ENCODE measurements at places on chromosomes 7 and 10. TPM values are rescaled to one million over a fixed set of nuclear protein-coding genes. Genes with fewer than 3 reads are reported as not detected.

The JAZF1 gene
- 4.2 TPM for total RNA-seq

The ZNF138 gene
- 8.6 TPM for total RNA-seq

The NPFFR1 gene
- not detected for total RNA-seq

The HTRA1 gene
- not detected for total RNA-seq

The ZNF33A gene
- 17.8 TPM for total RNA-seq

The SH2B2 gene
- 2.9 TPM for total RNA-seq

The IFIT1B gene
- not detected for total RNA-seq

The PRLHR gene
- total RNA-seq = not detected

DNA sequence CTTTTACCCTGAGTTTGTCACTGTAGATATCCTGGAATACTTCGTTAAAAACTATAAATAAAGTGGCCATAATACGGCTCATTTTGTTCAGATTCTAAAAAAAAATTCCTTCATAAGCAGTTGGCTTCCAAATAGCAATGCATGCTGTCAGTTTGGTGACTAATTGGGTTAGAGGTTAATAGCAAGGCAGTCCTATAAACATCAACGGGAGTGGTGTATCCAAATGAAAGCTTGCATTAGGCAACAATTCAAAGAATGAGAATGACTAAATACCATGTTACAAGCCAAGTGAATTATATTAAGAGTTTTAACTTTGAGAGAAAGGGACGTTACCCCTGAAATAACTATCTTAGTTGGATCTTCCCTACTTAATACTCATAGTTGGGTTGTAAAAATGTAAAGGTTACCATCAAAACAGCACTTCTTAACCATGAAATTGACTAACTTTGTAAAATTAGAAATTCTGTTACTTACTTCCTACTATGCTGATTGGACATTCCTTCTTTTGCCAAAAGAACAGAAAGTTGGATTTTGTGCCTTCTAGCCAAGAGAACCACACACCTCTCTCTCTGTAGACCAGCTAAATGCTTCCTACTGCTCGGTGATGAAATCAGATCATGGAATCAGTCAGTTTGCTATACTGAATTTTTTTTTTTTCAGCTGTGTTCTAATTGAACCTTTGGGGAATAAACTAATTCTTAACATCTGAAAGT, 98.0 kb downstream of the KAT6B start:
- peaks cover 15% of the 10 kb centered on the region for H3K4me1 ChIP-seq
- no peak overlapping the region for H3K27ac ChIP-seq
- no peak for DNase-seq
- H3K27me3 ChIP-seq = no peaks in the 10 kb centered on the region

DNA sequence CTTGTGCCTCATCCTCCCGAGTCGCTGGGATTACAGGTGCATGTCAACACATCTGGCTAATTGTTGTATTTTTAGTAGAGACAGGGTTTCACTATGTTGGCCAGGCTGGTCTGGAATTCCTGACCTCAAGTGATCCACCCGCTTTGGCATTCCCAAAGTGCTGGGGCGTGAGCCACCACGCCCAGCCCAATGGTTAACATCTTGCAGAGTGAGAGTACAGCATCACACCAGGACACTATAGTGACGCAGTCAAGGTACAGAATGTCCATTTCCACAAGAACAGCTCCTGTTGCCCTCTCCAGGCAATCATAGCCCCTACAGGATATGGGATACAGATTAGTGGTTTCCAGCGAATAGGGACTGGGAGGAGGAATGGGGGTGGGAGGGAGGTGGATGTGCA, 34.0 kb downstream of the MYO1G start:
- H3K27me3 ChIP-seq = peaks cover 47% of the 10 kb centered on the region
- no peak overlapping the region for H3K27ac ChIP-seq
- DNase-seq = no peak

DNA sequence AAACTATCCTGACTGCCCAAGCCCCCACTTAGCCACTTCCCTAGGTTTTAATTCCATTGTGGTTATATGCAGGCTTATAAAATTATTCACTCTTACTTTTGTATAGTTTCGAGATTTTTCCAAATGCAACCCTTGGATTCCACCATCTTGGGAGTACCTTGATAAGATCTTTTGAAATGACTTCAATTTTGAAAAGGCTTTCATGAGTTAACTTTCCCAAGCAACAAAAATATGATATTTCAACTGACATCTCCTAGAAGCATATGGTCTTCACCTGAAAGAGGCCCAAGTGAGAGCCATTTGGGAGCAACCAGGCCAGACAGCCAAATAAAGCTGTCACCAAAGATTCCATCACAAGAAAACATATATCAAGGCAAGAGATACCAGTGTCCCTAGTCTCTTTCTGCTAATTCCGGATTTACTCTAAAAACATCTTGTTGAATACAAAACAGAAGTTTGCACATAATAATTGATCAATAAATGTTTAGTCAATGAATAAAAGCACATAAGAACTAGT, 1.7 kb upstream of the ST8SIA6 start:
- peaks cover 53% of the 10 kb centered on the region for H3K27me3 ChIP-seq
- H3K27ac ChIP-seq = no peak overlapping the region
- DNase-seq = no peak
- no peak overlapping the region for H3K4me3 ChIP-seq
- peaks cover 19% of the 10 kb centered on the region for H3K4me1 ChIP-seq
- H3K36me3 ChIP-seq = no peaks in the 10 kb centered on the region

GRCh38 chr7:102973096-102973802, 60.4 kb downstream of the LRRC17 start:
- no peak overlapping the region for H3K27ac ChIP-seq
- H3K4me3 ChIP-seq = no peak overlapping the region
- DNase-seq = no peak
- no peaks in the 10 kb centered on the region for H3K4me1 ChIP-seq
- H3K27me3 ChIP-seq = no peaks in the 10 kb centered on the region
- H3K36me3 ChIP-seq = no peaks in the 10 kb centered on the region

DNA sequence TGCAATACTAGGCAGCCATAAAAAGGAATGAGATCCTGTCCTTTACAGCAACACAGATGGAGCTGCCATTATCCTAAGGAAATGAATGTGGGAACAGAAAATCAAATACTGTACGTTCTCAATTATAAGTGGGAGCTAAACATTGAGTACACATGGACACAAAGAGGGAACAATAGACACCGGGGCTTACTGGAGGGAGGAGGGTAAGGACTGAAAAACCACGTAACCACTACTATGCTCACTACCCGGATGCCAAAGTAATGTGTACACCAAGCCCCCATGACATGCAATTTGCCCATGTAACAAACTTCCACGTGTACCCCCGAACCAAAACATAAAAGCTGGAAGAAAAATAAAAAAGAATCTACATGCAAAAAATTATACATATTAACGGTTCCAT, 587.0 kb downstream of the PARD3 start:
- no peaks in the 10 kb centered on the region for H3K36me3 ChIP-seq
- H3K27me3 ChIP-seq = no peaks in the 10 kb centered on the region
- no peak overlapping the region for H3K4me3 ChIP-seq
- no peak for DNase-seq
- no peaks in the 10 kb centered on the region for H3K4me1 ChIP-seq

- H3K4me1 ChIP-seq = no peaks in the 10 kb centered on the region
- no peaks in the 10 kb centered on the region for H3K27me3 ChIP-seq
- DNase-seq = no peak
- no peak overlapping the region for H3K4me3 ChIP-seq
- H3K36me3 ChIP-seq = no peaks in the 10 kb centered on the region
These were observed 245.9 kb downstream of the FGFR2 start for GRCh38 chr10:121352231-121352855.

DNA sequence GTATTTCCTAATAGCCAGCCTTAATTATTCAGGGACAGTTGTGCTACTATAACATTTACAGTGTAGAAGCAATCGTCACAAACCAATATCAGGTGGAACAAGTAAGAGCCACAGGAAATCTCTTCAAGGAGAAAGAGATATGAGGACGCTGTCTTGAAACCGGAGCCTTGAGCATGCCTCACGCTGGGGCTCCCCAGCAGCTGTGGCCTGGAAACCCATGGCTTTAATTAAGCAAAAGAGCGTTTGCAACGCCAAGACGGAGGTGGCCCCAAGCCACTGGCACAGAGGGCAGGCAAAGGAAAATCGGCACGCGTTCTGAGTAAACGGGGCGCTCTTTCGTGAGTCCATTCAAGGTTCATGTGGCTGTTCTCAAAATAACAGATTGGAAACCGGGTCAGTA, 84.4 kb downstream of the C10orf90 start:
- no peaks in the 10 kb centered on the region for H3K4me1 ChIP-seq
- no peaks in the 10 kb centered on the region for H3K36me3 ChIP-seq
- no peak for DNase-seq
- H3K27me3 ChIP-seq = no peaks in the 10 kb centered on the region

DNA sequence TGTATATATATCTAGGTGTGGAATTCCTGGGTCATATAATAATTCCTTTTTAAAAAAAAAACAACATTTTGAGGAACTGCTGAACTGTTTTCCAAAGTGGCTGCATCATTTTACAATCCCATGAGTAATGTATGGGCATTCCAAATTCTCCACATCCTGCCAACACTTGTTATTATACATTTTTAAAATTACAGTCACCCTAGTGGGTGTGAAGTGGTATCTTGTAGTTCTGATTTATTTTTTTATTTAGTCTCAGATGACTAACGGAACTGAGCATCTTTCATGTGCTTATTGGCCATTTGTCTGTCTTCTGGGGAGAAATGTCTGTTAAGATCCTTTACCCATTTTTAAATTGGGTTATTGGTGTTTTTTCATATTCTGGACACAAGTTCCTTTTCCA, 12.0 kb upstream of the KLHL7 start:
- DNase-seq = no peak
- H3K27ac ChIP-seq = no peak overlapping the region
- H3K27me3 ChIP-seq = peaks cover 21% of the 10 kb centered on the region
- H3K4me3 ChIP-seq = no peak overlapping the region
- H3K36me3 ChIP-seq = no peaks in the 10 kb centered on the region
- H3K4me1 ChIP-seq = no peaks in the 10 kb centered on the region

GRCh38 chr10:5963591-5963990, 13.8 kb downstream of the IL15RA start:
- peaks cover 48% of the 10 kb centered on the region for H3K36me3 ChIP-seq
- no peak for DNase-seq
- H3K27ac ChIP-seq = no peak overlapping the region
- H3K4me1 ChIP-seq = peaks cover 2% of the 10 kb centered on the region
- H3K4me3 ChIP-seq = no peak overlapping the region

DNA sequence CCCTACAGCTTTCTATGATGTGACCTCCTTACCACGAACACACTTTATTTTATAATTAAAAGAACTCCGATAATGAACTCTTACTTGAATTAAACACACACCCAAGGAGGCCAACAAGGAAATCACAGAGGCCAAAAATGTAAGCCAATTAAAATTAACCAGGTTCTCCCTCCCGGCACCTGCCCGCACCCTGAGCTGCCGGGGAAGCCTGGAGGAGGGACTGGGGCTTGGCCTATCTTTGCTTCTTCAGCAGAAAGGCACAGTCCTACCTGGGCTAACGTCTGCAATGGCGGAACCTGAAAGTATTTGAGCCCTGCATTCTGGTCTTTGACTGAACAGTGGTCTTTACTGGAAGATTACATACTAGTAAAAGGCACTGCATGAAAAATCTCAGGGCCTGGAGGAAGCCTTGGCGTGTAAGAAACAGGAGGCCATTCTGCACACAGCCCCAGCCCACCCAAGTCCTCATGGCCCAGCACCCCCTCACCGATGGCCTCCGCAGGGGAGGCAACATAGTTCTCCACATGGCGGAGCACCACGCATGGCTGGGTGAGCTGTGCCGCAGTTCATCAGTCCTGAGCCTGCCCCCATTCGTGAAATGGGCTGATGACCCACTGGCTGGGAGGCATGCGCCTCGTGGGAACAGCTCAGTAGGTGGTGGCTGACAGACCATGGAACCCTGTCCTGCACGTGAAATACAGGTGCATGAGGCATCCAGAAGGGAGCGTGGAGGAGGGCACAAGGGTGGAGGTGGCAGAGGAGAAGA, 173.8 kb downstream of the PARD3 start:
- H3K4me3 ChIP-seq = no peak overlapping the region
- H3K36me3 ChIP-seq = no peaks in the 10 kb centered on the region
- H3K27me3 ChIP-seq = no peaks in the 10 kb centered on the region
- no peak for DNase-seq
- H3K4me1 ChIP-seq = peaks cover 2% of the 10 kb centered on the region

- H3K4me3 ChIP-seq = no peak overlapping the region
- no peaks in the 10 kb centered on the region for H3K36me3 ChIP-seq
- no peak overlapping the region for H3K27ac ChIP-seq
- H3K4me1 ChIP-seq = no peaks in the 10 kb centered on the region
- no peaks in the 10 kb centered on the region for H3K27me3 ChIP-seq
These were observed 121.3 kb upstream of the MGMT start for GRCh38 chr10:129345763-129346162.

DNA sequence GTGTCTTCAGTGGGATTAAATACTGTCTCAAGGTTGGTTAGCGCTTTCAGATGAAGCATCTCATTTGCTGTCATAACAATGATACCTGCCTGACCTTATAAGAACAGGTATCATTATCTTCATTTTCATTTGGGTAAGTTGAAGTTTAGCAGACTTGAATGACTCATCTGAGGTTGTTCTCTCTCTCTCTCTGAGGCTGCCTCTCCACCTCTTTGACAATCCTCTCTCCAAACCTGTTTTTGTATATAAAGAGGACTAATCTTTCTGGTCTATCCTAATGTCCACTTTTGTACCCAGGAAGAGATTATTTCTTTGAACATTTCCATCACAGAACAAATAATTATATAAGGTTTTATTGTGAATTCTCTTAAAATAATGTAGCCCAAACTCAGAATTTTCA, 291.4 kb downstream of the KLF6 start:
- no peak overlapping the region for H3K27ac ChIP-seq
- no peak for DNase-seq
- H3K36me3 ChIP-seq = no peaks in the 10 kb centered on the region
- H3K4me3 ChIP-seq = no peak overlapping the region
- H3K4me1 ChIP-seq = no peaks in the 10 kb centered on the region

DNA sequence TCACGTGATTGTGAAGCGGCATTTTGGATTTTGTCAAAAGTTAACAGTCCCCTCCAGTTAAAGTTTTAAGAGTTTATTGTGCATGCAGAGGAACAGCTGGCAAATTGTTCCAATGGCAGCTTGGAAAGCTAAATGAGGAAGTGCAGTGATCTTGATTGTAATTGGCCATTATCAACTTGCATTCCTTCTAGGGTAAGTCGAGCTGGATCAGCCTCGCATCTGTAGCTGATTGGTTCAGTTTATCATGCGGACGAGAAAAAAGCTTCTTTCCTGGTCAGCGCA, 566 bp downstream of the ZNF789 start:
- peaks cover 23% of the 10 kb centered on the region for H3K36me3 ChIP-seq
- peaks cover 31% of the 10 kb centered on the region for H3K4me1 ChIP-seq
- H3K27ac ChIP-seq = peak overlapping the region; percentile 93
- DNase-seq = peak; percentile 72

DNA sequence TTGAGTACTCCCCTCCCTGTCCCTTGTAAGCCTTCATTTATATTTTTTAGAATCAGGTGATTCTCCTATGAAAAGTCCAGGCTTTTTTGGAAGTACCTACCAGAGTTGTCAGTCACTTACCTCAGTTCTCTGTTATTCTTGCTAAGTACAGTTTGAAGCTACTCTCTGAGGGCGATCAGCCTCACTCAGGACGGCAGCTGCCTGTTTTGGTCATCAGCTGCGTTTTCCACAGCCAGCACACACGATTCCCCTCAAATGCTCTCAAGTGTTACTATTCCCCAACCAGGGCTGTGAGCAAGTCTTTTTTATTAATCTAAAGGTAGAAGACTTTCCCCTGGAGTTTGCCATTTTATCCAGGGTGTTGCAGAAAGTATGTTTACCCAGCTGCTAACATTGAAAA, 328.6 kb downstream of the SUGCT start:
- H3K4me1 ChIP-seq = no peaks in the 10 kb centered on the region
- H3K27me3 ChIP-seq = no peaks in the 10 kb centered on the region
- H3K36me3 ChIP-seq = no peaks in the 10 kb centered on the region
- DNase-seq = no peak

GRCh38 chr7:102821994-102822747, 73.4 kb downstream of the FAM185A start:
- no peak overlapping the region for H3K4me3 ChIP-seq
- no peaks in the 10 kb centered on the region for H3K4me1 ChIP-seq
